ENCODE measurements at places on chromosomes 13 and 19. TPM values are rescaled to one million over a fixed set of nuclear protein-coding genes. Genes with fewer than 3 reads are reported as not detected.
A peak's percentile ranks its signal among the peaks of the same experiment; 100 is the strongest.

The UHRF1 gene
- 3.1 TPM for total RNA-seq

The KASH5 gene
- total RNA-seq: not detected

The TDRD12 gene
- 0.38 TPM for total RNA-seq

The CNN1 gene
- total RNA-seq: 47.8 TPM

The ZNF433 gene
- total RNA-seq: 13.6 TPM

The ARRDC2 gene
- 68.4 TPM for total RNA-seq

The TNFRSF19 gene
- total RNA-seq: 14.7 TPM

The ATP1A3 gene
- not detected for total RNA-seq

The PALM3 gene
- total RNA-seq: 19.4 TPM

The CRX gene
- total RNA-seq: not detected

The PRTN3 gene
- total RNA-seq: not detected

The PMIS2 gene
- total RNA-seq: not detected

- no peak overlapping the region for H3K4me3 ChIP-seq
- H3K27ac ChIP-seq: no peak overlapping the region
- no peak for DNase-seq
- H3K36me3 ChIP-seq: peaks cover 2% of the 10 kb centered on the region
- no peaks in the 10 kb centered on the region for H3K27me3 ChIP-seq
Measured at GRCh38 chr19:55676889-55677505, 2.0 kb downstream of the EPN1 start.

- peaks cover 5% of the 10 kb centered on the region for H3K4me1 ChIP-seq
- DNase-seq: peak; percentile 23
- no peaks in the 10 kb centered on the region for H3K36me3 ChIP-seq
- no peaks in the 10 kb centered on the region for H3K27me3 ChIP-seq
- H3K4me3 ChIP-seq: no peak overlapping the region
- H3K27ac ChIP-seq: no peak overlapping the region
Measured at GRCh38 chr19:29145756-29146155, 67.2 kb downstream of the UQCRFS1 start.

GRCh38 chr13:112728375-112729126, 38.7 kb downstream of the ATP11A start:
- no peak overlapping the region for H3K27ac ChIP-seq
- no peaks in the 10 kb centered on the region for H3K27me3 ChIP-seq
- no peaks in the 10 kb centered on the region for H3K4me1 ChIP-seq
- no peak overlapping the region for H3K4me3 ChIP-seq
- H3K36me3 ChIP-seq: no peaks in the 10 kb centered on the region
- DNase-seq: no peak

DNA sequence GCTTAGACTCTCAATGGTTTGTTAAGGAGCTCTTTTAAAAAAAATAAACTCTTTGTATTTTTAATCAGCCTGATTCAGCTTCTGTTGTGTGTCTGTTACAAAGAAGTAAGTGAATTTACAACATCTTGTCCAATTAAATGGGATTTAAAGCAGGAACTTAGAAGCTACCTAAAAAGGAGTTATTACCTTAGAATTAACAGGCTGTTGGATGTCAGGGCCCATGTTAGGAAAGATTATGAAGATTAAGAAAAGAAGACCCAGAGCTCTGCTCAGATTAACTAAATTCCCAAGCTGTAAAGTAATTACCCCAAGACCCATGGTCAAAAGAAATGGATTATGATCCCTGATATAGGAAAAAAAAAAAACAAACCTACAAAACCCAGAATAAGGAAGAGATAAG, 44.1 kb upstream of the ZNF780A start:
- no peaks in the 10 kb centered on the region for H3K4me1 ChIP-seq
- no peak overlapping the region for H3K4me3 ChIP-seq
- no peak overlapping the region for H3K27ac ChIP-seq
- H3K27me3 ChIP-seq: no peaks in the 10 kb centered on the region

DNA sequence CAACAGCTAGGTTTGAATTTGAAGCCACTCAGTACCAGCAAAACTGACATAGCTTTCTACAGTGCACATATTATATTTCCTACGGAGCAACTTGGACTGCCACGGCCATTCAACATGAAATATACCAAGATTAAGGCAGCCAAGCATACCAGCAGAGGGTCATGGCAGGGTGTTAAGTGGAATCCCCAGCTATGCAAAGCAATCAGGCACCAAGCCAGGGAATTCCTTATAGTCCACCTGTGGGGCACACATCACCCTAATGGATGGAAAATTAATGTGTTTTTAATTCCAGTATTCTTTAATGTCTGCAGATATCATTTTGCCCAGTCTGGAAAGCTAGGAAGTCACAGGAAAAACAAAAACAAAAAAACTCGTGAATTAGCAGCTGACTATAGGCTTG, 1190.3 kb downstream of the EFNB2 start:
- no peaks in the 10 kb centered on the region for H3K27me3 ChIP-seq
- H3K4me3 ChIP-seq: no peak overlapping the region
- no peaks in the 10 kb centered on the region for H3K4me1 ChIP-seq
- peak; percentile 39 for DNase-seq
- H3K36me3 ChIP-seq: no peaks in the 10 kb centered on the region

- H3K4me1 ChIP-seq: peaks cover 21% of the 10 kb centered on the region
- H3K4me3 ChIP-seq: peak within 1 kb of the TSS; percentile 48
- peak within 1 kb of the TSS; percentile 74 for H3K27ac ChIP-seq
- H3K27me3 ChIP-seq: no peaks in the 10 kb centered on the region
- no peaks in the 10 kb centered on the region for H3K36me3 ChIP-seq
- DNase-seq: no peak
Measured at GRCh38 chr19:1863328-1863637, at the start of gene KLF16. Gene KLF16 (minus strand): TSS chr19:1863579. CDS start chr19:1863497, 82 bp downstream.

DNA sequence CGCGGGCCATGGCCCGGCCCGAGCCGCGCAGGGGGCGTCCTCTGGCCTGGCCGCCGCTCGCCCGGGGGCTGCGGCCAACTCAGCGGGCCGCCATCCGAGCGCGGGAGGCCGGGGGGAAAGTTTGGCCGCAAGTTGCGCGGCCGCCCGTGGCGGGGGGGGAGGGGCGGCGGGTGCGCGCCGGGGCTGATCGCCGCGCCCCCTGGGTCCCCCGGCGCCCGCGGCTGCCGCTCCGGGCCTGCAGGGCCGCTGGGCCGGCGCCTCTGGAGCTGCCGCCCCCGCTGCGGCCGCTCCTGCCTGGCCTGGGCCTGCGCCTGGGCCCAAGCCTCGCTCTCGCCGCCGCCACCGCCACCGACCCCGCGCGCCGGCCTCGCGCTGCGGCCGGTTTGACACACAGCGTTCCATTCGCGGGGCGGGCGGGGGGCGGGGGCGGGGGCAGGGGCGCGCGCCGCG, at the start of gene NR2F6:
TSS of gene NR2F6 (minus strand) at position 385 of the 450 bp plus-strand sequence. CDS start 699 bp downstream, outside the sequence.
- peak within 1 kb of the TSS; percentile 87 for H3K27ac ChIP-seq
- no peaks in the 10 kb centered on the region for H3K36me3 ChIP-seq
- H3K4me3 ChIP-seq: peak within 1 kb of the TSS; percentile 82
- H3K27me3 ChIP-seq: no peaks in the 10 kb centered on the region
- peaks cover 30% of the 10 kb centered on the region for H3K4me1 ChIP-seq

- no peak overlapping the region for H3K27ac ChIP-seq
- H3K27me3 ChIP-seq: no peaks in the 10 kb centered on the region
- no peak overlapping the region for H3K4me3 ChIP-seq
- no peaks in the 10 kb centered on the region for H3K36me3 ChIP-seq
Measured at GRCh38 chr13:43100667-43101066, 77.3 kb downstream of the DNAJC15 start.

DNA sequence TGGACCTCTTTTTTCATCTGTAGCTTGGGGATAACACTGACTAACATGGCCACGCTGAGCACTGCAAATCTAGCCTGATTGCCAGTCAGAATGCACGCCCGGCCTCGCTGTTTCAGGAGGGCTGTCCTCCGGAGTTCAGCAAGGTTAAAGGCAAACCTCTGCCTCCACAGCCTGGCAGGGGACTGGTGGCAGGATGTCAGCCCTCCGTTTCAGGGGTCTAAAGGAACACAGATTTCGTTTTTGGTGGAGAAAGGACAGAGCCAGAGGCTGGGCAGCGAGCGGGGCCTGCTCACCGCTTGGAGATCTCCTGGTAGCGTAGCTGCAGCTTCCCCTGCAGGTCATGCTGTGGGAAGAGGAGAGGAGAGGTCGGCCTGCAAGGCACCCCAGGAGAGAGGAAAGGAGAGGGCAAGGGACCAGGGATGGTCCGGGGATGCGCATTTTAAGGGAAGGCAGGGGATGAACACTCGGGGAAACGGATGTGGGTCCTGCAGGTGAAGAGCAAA, 560 bp downstream of the NDUFA7 start:
- DNase-seq: no peak
- H3K27me3 ChIP-seq: no peaks in the 10 kb centered on the region
- peaks cover 10% of the 10 kb centered on the region for H3K36me3 ChIP-seq
- H3K27ac ChIP-seq: peak overlapping the region; percentile 94
- peaks cover 22% of the 10 kb centered on the region for H3K4me1 ChIP-seq
- peak overlapping the region; percentile 99 for H3K4me3 ChIP-seq

- H3K36me3 ChIP-seq: no peaks in the 10 kb centered on the region
- H3K4me1 ChIP-seq: no peaks in the 10 kb centered on the region
- no peak overlapping the region for H3K4me3 ChIP-seq
- no peak overlapping the region for H3K27ac ChIP-seq
- no peak for DNase-seq
- H3K27me3 ChIP-seq: no peaks in the 10 kb centered on the region
Measured at GRCh38 chr19:6126335-6126974, 9.0 kb upstream of the ACSBG2 start.

- no peaks in the 10 kb centered on the region for H3K36me3 ChIP-seq
- no peak overlapping the region for H3K27ac ChIP-seq
- no peaks in the 10 kb centered on the region for H3K27me3 ChIP-seq
Measured at GRCh38 chr19:50739914-50740426, 16.8 kb downstream of the CLEC11A start.

DNA sequence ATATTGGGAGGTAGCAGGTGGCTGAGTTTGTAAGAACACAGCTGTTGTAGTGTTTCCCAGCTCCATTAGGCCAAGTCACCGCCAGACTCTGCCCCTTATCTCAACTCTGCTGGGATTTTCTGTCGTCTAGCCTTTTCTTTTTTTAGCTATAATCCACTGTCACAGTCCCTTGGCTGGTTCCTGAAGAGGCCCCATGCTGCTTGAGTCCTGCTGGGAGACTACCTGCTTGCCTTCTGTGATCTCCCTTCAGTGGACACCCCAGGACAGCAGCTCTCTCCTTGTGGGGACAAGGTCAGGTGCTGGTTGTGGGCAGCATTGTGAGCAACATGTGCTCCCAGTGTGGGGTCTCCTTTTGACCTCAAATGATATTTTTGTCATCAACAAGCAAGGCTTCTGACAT, 195.0 kb upstream of the ATXN8OS start:
- DNase-seq: no peak
- H3K4me1 ChIP-seq: no peaks in the 10 kb centered on the region
- H3K36me3 ChIP-seq: no peaks in the 10 kb centered on the region
- H3K27ac ChIP-seq: no peak overlapping the region
- H3K27me3 ChIP-seq: no peaks in the 10 kb centered on the region

GRCh38 chr13:39892721-39893685, 237.5 kb downstream of the COG6 start:
- H3K4me1 ChIP-seq: no peaks in the 10 kb centered on the region
- DNase-seq: no peak
- no peak overlapping the region for H3K27ac ChIP-seq
- H3K27me3 ChIP-seq: no peaks in the 10 kb centered on the region
- H3K36me3 ChIP-seq: no peaks in the 10 kb centered on the region

- no peak for DNase-seq
- no peaks in the 10 kb centered on the region for H3K36me3 ChIP-seq
- H3K27ac ChIP-seq: no peak overlapping the region
- no peaks in the 10 kb centered on the region for H3K4me1 ChIP-seq
Measured at GRCh38 chr19:14182476-14182875, 23.5 kb downstream of the ADGRL1 start.

DNA sequence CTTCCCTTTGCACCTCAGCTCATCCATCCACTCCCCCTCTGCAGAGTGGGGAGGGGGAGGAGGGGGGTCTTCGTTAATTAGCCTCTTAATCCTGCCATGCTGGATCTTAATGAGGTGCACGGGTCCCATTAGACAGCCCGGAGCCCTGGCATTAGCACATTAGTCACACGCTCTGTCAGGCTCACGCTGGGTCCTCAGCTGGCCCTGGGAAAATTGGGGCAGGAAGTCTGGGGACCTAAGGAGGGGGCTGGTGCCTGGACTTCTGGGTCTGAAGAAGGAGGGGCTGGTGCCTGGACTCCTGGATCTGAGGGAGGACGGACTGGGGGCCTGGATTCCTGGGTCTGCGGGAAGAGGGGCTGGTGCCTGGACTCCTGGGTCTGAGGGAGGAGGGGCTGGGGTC, 444 bp upstream of the NCCRP1 start:
- no peaks in the 10 kb centered on the region for H3K36me3 ChIP-seq
- peaks cover 4% of the 10 kb centered on the region for H3K27me3 ChIP-seq
- DNase-seq: peak; percentile 35

- H3K4me1 ChIP-seq: peaks cover 9% of the 10 kb centered on the region
- H3K27me3 ChIP-seq: no peaks in the 10 kb centered on the region
- DNase-seq: peak; percentile 91
- no peaks in the 10 kb centered on the region for H3K36me3 ChIP-seq
Measured at GRCh38 chr19:46487802-46488445, 7.7 kb downstream of the PNMA8B start.

GRCh38 chr19:21396893-21397572, at the start of gene ZNF493:
Gene ZNF493 (plus strand): TSS chr19:21397133. CDS start chr19:21397238, 105 bp downstream.
- peak; percentile 99 for DNase-seq
- peaks cover 2% of the 10 kb centered on the region for H3K36me3 ChIP-seq
- H3K4me3 ChIP-seq: peak within 1 kb of the TSS; percentile 100
- peak within 1 kb of the TSS; percentile 88 for H3K27ac ChIP-seq
- H3K4me1 ChIP-seq: peaks cover 4% of the 10 kb centered on the region

DNA sequence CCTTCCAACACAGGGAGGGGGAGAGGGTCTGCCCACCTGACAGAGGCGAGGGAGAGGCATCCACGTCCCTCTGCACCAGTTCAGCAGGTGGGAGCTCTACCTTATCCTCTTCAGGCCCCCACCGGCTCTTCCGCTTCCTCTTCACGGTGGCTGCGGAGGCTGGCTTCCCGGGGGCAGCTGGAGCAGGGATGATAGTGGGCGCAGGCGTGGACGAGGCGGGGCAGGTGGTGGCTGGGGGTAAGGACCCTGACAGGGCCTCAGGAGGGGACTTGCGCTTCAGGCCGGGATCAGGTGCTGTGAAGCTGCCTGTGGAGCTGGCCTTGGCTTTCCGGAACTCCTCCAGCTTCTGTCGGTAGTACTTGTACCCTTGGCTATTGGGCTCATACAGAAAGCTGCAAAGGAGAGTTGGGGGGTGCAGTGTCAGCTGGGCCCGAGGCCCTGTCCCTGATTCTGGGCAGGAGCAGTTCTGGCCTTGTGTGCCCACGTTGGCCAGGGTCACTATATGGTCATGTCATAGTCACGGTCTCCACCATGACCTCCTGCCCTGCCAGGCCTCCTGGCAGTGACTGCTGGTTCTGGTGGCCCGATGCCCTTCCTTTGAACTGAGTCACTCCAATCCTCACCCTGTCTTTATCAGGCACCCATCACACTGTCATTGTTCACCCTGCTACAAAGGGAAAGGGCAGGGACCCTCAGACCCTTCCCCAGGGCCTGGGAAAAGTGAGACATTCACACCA, 23.2 kb downstream of the SUGP1 start:
- peaks cover 6% of the 10 kb centered on the region for H3K36me3 ChIP-seq
- H3K4me3 ChIP-seq: no peak overlapping the region
- H3K27ac ChIP-seq: no peak overlapping the region
- no peak for DNase-seq
- no peaks in the 10 kb centered on the region for H3K4me1 ChIP-seq

- H3K4me1 ChIP-seq: no peaks in the 10 kb centered on the region
- no peak overlapping the region for H3K4me3 ChIP-seq
- H3K27ac ChIP-seq: no peak overlapping the region
- H3K36me3 ChIP-seq: no peaks in the 10 kb centered on the region
- H3K27me3 ChIP-seq: no peaks in the 10 kb centered on the region
Measured at GRCh38 chr13:22187329-22187728, 516.5 kb downstream of the FGF9 start.
